ENCODE measurements at places on chromosomes 6 and 20.

DNA sequence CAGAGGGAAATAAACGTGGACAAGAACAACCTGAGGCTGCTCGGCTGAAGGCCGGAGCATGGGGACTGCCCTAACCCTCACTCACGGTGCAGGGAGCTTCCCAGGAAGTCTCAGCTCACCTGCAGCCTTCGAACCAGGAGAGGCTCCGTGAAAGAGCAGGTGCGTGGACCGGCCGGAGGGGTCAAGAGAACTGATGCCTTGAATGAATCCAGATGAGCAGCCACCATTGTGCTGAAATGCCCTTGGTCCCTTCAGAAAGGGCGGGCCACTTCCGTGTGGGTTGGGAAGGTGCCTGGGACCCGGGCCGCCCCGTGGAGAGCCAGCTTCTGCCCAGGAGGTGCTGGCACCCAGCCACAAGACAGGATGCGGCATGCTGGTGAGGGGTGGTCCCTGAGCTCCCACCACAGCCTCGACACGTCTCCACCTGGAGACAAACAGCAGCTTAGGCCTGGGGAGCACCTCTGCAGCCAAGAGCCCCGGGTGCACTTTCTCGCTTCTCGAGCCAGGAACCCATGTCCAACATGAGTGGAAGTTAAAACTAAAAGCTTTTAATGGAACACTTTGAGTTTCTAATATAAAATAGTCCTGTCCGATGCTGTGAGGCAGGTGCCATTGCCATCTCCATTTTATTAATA is 83.5 kb downstream of the TTLL2 start:
- no peak for DNase-seq

DNA sequence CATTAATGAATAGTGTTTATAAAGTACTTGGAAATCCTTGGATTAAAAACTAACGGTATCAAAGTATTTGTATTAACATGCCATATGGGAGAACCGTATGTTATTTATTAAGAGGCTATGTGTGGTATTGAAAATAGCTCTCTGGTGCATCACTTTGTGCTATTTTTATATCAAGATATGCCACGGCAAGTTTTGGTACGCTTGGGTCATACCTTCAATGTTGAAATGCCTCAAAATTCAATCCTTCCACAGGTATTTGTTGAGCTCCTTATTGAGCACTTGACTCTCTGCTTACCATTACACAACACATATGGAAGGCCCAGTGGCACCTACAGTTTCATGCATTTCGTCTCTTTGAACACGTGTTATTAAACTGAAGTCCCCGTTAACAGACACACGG is 647.9 kb downstream of the KIF16B start:
- DNase-seq: no peak

GRCh38 chr6:76779068-76779467 is 684.2 kb downstream of the HTR1B start:
- DNase-seq: no peak

DNA sequence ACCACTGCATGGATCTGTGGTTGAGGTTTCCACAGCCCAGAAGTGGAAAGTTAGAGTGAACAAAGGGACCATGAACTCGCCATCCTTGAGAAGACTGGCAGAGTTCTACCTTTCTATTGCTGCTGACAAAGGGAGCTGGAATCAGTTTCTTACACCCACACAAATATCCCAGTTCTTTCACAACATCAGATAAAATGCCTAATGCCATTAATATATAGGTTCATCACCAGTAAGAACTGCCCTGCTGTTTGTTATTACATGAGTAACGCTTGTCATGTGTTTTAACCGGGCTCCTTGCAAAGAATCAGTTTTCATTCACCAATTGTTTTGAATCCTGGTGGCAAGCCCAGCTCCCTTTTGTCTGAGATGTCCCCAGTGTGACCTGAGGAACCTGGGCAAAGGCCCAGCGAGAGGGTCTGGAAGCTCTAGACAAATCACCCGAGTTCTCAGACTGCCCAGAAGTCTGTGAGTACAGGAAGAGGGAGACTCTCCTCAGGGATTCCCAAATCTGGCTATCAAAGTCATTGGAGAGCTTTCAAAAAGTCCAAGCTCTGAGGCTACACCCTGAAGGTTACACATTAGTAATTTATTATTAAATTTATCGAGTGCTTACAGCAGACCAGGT is 7.5 kb upstream of the CD164 start:
- DNase-seq: no peak

DNA sequence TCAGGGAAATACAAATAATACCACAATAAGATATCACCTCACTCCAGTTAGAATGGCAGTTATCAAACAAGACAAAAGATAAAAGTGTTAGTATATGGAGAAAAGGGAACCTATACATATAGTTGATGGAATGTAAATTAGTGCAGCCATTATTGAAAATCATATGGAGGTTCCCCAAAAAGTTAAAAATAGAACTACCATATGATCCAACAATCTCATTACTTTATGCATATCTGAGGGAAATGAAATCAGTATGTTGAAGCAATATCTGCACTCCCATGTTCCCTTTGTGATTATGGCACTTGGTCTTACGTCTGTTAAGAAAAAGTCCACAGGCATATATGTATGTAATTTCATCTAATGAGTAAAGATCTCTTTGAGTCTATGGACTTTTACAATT is 96.9 kb downstream of the STXBP5 start:
- no peak for DNase-seq

DNA sequence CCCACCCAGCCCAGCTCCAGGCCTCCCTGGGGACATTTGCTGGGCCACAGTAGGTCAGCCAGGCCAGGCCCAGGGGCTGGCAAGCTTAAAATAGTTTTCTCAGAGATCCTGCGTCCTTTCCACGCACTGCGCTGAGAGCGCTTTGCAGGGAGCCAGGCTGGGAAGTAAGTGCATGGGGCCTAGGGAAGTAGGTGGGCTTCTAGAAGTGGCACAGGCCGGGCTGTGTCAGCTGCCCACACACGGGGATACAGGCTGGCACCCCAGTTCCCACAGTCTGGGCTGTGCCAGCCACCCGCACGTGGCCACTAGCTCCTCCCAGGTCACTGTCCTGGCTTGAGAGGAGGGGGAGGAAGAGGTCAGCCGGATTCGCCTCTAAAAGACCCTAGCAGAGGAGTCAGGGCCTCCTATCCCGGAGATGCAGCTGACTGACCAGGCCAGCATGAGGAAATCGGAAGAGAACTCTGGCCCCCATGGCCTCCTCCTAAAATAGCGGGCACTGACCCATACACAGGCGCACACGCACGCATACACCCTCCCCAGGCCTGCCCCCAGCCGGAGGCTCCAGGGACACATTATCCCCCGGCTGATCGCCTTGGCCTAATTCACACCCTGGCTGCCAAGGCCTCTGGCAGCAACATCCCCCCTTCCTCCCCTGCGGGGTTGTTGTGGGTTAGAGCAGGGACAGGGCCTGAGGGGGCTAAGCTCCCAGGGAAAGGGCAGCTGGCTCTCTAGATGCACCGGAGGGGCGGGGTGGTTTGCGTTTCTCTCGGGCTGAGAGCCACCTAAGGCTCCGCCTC is 5.4 kb downstream of the SLCO4A1 start:
- DNase-seq: no peak

DNA sequence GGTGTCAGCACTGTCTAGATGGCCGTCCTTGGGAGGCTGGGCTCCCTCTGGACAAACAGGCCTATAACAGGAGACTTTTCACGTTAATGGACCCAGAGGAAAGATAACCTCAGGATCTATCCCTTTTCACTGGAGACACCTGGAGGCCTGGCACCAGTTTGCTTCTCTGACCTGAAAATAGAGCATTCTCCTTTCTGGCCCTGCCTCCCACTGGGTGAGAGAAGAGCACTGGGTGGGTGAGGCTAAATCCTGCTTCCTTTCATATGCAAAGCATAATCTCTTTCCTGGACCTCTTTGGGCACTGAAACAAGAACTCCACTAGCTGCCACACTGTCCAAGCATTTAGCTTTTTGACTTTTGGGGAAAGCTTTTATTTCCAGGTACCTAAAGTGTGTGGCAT is 78.3 kb downstream of the FOXO3 start:
- DNase-seq: no peak

- DNase-seq: no peak
These were observed 82.1 kb upstream of the SRSF6 start for GRCh38 chr20:43375591-43375990.

GRCh38 chr6:151376440-151376839 is 14.9 kb downstream of the ZBTB2 start:
- no peak for DNase-seq

DNA sequence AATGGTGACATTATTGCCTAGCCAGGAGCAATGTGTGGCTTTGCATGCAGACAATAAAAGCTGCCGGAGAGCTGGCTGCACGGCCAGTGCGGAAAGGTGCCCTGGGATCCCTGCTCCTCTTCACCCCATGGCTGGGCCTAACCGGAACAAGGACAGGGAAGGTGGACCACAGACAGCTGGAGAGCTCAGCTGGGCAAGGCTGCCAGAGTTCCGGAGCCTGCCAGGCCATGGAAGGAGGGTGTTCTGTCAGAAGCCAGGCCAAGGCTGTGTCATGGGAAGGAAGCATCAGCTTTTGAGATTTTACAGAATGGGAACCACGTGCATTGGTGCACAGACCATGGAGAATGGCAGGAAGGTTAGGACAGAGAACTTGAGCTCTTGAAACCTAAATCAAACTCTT is 25.0 kb downstream of the MAP1LC3A start:
- DNase-seq: no peak

DNA sequence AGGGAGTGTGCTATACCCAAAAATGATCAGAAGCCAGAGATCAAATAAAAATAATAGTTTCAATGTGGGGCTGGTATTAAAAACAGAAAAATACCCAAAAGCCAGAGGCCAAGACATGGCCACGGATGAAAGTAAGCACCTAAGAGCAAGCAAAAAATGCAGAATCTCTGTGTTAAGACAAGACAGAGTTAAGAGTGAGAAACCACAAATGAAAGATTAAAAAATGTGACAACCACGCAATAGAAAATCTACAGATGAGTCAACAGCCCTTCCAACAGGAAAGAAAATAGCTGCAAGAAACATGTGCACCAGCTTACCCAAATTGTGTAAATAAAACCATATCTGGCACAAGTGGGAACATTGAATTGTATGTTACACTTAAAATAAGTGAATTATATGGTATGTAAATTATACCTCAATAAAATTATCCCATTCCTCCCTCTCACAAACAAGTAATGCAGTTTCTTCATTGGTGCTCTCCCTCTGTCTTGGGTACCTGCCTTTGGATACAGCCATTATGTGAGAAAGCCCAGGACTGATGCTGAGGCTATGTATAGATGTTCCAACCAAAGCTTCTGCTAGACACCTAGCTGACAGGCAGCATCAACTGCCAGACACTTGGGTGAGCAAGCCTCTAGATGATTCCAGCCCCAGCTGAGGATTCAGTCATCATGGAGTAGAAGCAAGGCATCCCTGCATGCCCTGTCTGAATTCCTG is 55.3 kb upstream of the UFL1 start:
- no peak for DNase-seq

- DNase-seq: no peak
These were observed 984 bp downstream of the TNFRSF21 start for GRCh38 chr6:47308552-47309290.

Data from anterior cingulate cortex (tissue), 58 donors.